ENCODE measurements at places on chromosomes 4 and X.
A peak's percentile ranks its signal among the peaks of the same experiment; 100 is the strongest.

DNA sequence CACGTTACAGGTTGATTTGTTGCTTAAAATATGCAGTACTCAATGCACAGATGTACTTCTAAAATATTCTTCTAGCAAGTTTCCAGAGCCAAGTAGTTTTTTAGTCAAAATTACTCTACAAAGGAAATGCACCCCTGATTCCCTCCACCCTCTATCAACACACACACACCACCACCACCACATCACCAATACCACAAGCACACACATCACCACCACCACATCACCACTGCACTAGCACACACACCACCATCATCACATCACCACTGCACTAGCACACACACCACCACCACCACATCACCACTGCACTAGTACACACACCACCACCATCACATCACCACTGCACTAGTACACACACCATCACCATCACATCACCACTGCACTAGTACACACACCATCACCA is 105.2 kb upstream of the FRG1 start:
- DNase-seq, result no peak

- no peak for DNase-seq
Measured at GRCh38 chrX:130578906-130579305, 177.1 kb downstream of the RBMX2 start.

DNA sequence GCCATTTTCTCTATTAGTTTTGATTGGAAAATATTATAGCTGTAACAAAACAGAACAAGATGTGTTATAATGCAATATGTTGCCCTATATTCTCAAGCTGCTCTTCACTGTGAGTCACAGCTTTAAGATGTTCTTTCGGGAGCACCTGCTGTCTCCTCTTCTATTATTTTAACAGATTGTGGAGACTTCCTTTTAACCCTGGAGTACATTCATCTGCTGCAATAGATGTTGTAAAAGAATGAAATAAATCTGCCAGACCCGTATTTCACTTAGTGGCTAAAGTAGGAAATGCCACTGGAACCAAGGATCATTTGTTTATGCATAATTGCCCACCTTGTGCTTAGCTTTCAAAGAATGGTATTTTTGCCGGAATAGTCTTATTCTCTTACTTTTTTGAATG is 11.1 kb downstream of the LSM6 start:
- DNase-seq, result no peak

- DNase-seq, result no peak
Measured at GRCh38 chr4:1532549-1533395, 126.5 kb upstream of the NKX1-1 start.

DNA sequence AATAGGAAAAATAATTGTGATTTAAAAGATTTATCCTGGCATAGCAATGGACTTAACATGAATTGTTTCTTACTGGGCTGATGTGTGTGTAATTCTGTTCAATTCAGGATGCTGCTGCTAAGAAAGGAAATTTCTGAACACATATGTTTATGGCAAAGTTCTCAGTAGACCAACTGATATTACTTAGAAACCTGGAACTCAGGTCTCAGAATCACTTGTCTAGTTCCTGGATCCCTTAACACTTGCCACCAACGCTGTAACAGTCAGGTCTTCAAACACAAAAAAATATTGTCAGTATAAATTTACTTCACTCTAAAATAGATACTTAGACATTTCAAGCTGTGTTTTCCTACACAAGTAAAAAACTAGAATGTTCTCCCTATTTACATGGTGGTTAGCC is 5.5 kb downstream of the CASP3 start:
- DNase-seq, result no peak

DNA sequence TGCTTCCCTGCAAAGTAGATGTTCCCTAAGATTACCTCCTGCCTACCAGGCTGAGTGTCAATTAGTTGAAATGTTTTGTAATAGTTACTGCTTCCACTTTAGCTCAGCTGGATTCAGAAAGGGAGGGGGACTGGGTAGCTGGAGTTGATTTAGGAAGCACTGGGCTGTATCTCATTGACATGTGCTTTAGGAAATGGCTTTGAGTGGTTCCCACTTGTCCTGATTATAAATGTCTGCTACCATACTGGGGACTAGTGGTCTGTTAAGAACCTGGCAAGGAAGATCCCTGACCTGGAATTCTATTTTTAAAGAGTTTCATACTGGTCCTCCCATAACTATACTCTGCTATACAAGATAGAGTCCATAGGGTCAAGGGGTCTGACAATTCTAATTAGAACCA is 363.9 kb upstream of the PPP1R2C start:
- no peak for DNase-seq

- no peak for DNase-seq
Measured at GRCh38 chr4:139550724-139551429, 5.1 kb downstream of the SETD7 start.

DNA sequence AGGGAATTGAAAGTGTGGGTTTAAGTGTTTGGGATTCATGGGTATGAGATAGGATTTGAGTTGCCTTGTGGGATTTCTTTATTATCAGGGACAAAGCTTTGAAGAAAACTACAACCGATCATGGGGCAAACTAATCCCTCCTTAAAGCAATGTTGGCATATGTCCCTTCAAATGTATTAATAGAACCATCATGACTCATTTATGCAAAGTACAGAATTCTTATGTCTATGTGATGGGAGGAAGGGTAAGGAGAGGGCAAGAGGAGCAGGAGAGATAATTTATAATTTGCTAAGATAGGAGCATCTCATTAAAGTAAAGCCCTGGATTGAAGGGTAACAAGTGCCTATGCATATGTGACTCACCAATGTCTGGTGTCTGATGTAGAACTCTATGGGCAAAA is 94.2 kb downstream of the PHEX start:
- DNase-seq, result no peak

DNA sequence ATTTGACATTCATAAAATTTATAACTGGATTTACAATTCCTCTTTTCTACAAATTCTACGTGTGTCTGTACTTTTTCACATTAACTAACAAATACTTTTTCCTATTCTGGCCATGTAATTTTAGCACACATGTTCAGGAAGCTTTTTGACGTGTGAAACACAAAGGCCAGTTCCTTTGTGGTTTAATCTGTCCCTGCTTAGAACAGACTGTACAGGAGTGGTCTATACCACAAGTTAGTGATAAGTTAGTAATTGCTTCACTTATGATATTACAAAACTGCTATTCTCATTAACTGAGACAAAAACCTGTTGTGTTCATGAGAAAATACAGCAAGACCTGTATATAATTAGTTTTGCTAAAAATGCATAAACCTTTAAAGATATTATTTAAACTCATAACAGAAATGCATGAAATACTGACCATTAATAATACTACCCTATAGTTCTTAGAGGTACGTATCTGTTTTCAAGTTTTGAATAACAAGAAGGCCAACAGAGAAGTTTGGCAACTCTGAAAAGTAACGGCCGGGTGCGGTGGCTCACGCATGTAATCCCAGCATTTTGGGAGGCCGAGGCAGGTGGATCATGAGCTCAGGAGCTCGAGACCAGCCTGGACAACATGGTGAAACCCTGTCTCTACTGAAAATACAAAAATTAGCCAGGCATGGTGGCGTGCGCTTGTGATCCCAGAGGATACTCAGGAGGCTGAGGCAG is 13.7 kb upstream of the AREG start:
- no peak for DNase-seq

- DNase-seq, result no peak
Measured at GRCh38 chrX:108090491-108091263, 665 bp downstream of the PSMD10 start.

- peak; percentile 57 for DNase-seq
Measured at GRCh38 chr4:75630174-75630936, at the start of gene CDKL2. TSS of gene CDKL2 (minus strand) at chr4:75630528. CDS start at chr4:75625988, 4,540 bp downstream.

GRCh38 chr4:69830560-69831269 is 29.2 kb downstream of the SULT1E1 start:
- DNase-seq, result peak; percentile 29

DNA sequence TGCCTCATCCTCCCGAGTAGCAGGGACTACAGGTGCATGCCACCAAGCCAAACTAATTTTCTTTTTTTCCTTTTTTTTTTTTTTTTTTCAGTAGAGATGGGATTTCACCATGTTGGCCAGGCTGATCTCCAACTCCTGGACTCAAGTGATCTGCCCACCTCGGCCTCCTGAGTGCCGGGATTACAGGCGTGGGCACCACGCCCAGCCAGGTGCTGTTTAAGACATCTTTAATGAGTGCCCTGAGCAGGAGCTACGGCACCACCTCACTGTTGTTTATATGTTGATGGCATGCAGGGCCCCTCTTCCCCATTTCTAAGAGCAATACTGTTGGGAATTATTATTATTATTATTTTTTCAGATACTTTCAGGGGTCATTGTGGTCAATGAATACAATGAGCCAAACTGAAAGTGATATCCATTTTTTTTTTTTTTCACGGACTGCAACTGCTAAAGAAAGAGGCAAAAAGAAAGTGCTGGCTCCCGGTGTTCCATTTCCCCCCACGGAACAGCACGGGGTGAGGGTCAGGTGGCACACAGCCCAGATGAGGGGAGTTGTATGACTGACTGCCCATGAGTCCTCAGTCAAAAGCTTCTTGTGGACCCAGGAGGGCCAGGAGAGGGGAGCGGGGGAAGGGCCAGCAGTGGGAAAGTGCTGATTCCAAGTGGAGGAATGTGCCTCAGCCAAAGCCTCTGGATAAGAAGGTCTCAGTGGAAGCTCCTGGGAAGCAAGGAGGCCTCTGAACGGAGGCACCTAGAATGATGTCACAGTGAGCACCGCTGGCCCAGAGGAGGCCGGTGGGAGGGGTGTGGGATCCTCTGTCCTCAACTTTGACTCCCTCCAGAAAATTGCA is 101.8 kb upstream of the HPF1 start:
- no peak for DNase-seq

- DNase-seq, result no peak
Measured at GRCh38 chr4:2944586-2945526, 18.4 kb downstream of the NOP14 start.

DNA sequence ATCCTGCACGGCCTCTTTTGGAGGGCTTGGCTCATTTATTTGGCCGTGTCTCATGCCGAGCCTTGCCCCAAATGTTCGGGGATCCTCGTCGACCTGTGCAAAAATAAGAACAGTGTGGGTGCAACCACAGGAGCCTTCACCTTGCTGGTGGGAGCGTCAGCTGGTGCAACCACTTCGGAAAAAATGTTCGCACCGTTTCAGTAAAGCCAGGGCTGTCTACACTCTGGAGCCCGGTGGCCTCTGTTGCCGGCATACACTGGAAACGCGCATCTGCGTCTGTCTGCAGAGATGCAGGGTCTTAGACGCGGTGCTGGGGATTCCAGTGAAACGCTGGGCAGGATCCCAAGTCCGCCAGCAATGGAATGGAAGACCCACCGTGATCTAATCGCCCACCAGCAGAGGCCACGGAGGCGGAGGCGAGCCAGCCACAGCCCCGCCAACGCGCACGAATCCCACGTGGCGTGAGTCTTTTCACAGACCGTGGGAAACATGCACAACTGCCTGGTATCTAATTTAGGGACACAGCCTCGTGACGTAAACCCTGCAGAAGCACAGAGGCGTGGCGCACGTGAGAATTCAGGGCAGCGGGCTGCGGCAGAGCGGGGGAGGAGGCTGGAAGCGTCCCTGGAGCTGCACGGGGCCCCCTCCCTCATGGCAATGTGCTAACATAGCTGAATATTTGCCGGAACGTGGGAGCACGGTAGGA is 13.8 kb upstream of the MXD4 start:
- DNase-seq, result no peak

DNA sequence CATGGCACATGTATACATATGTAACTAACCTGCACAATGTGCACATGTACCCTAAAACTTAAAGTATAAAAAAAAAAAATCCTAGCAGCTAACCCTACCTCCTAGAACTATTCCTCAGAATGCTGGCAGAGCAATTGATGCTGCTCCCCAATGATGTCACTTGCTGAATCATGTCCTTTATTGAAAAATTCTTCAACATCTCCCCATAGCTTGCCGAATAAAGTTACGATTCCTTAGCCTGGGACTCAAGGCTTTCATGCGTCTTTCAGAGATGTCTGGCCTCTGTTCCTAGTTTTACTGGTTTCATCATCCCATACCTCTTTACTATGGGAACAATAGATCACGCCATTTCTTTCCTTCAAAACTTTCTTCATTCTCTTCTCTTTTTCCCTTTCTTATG is 174.7 kb upstream of the FAT1 start:
- DNase-seq, result no peak

DNA sequence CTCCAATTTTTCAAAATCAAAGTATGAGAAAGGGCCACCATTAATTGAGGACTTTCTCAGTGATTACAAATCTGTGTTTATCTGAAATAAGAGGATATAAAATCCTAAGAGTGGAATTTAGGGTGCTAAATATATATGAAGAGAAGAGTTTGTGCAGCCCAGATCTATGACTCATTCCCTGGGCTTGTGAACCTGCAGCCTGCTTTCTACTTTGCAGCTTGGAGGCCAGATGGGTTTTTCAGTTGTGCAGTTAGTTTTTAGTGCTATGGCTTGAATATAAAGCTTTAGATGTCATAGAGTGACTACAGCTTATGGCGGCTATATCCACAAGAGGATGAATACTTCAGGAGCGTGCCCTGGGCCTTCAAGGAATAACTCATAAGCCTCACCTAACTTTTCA is 1391.1 kb downstream of the FSTL5 start:
- no peak for DNase-seq

- DNase-seq, result no peak
Measured at GRCh38 chrX:129932821-129933321, 26.9 kb downstream of the UTP14A start.

- no peak for DNase-seq
Measured at GRCh38 chr4:140286456-140286855, 87.0 kb upstream of the SCOC start.

DNA sequence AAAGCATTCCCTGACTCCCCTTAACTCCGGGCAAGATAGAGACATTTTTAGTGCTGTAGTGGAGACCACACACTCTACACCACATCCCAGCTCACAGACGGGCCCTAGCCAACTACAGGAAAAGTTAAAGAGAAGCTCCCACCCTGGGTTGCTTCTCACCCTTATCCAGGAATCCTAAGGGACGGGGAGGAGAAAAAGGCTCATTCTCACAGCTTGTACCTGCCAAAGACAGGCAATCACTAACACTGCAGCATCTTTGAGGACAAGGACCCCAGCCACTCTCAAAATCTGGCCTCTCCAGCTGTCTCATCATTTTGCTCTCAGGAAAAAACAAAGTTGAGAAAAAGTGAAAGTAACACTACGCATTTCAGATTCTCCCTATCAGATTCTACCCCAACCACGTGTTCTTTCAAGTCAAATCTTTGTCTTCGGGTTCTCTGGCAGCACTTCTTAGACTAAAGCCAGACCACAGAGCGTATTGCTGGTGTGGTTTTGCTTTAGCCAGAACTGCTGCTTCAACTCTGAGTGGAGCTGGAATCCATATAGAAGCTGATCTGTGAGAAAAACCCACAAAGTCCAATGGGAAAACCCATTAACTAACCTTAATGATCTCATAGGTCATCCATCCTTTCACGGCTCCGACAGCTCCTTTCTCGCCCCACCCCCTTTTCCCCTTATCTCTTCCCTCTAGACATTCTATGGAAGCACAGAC is 605.9 kb upstream of the DIPK2B start:
- DNase-seq, result no peak

DNA sequence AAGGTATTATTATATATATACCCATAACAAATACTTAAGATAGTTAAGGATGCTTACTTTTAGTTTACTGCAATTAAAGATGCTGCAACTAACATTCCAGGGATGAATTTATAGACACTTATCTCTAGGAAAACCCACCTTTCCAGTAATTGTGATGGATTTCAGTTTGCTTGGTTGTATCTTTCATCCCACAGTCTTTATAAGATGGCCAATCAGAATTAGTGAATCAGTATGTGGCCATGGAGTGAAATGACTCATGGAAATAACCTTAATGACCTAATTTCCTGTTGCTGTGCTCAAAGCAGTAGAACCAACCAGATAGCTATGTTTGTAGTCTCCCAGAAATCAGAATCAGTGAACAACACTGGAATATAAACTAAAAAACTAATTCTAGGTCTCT is 26.4 kb downstream of the MOSPD2 start:
- DNase-seq, result no peak

GRCh38 chrX:16558489-16558888 is 91.5 kb upstream of the S100G start:
- DNase-seq, result no peak

Measured in NCI-H2081 treated with DMSO at 0.1 percent for 48 hours (cell line).